Daoy (cell line): ENCODE measurements at places on chromosomes 3 and 15. TPM values are rescaled to one million over a fixed set of nuclear protein-coding genes. Genes with fewer than 3 reads are reported as not detected.
A peak's percentile ranks its signal among the peaks of the same experiment; 100 is the strongest.

- no peak for DNase-seq
These were observed 104.3 kb downstream of the MCTP2 start for GRCh38 chr15:94335616-94336015.

The STRIT1 gene
- not detected in 2 replicates for total RNA-seq

- DNase-seq, result no peak
These were observed 46.0 kb downstream of the MGLL start for GRCh38 chr3:127776347-127776746.

The ASTE1 gene
- 7.8 and 16.8 TPM in 2 replicates for total RNA-seq

The SLC6A20 gene
- not detected in 2 replicates for total RNA-seq

GRCh38 chr15:68337826-68338225 is 60.3 kb downstream of the FEM1B start:
- DNase-seq, result no peak

GRCh38 chr3:144380849-144381248 is 409.2 kb downstream of the DIPK2A start:
- DNase-seq, result no peak

The A4GNT gene
- total RNA-seq, result not detected in 2 replicates

The LTF gene
- total RNA-seq, result not detected in 2 replicates

GRCh38 chr3:149848238-149848637 is 35.2 kb downstream of the RNF13 start:
- no peak for DNase-seq

GRCh38 chr3:14730703-14731382 is 55.9 kb downstream of the C3orf20 start:
- DNase-seq, result no peak

GRCh38 chr3:115663414-115663813 is 40.1 kb downstream of the GAP43 start:
- DNase-seq, result no peak

DNA sequence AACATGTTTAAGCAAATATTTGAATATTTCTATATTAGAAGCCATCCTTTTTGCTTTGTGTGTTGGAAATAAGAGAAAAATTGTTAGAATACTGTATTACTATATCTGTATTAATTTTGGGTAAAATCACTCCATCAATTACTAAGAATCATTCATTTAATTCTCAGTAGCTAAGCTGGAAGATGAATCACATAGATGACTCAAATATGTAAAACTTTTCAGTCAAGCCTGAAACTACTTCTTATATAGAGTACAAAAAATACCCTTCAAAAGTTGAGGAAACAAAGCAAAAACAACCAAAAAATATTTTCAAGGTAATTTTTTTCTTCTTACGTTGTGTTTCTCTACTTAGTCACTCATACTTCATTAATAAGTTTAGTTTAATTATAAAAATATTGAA is 205.7 kb upstream of the ROBO1 start:
- DNase-seq, result no peak

GRCh38 chr3:62621176-62621575 is 247.8 kb upstream of the FEZF2 start:
- DNase-seq, result no peak

The DUOXA2 gene
- total RNA-seq, result 0.15 TPM in 1 of 2 replicates, not detected in the other

DNA sequence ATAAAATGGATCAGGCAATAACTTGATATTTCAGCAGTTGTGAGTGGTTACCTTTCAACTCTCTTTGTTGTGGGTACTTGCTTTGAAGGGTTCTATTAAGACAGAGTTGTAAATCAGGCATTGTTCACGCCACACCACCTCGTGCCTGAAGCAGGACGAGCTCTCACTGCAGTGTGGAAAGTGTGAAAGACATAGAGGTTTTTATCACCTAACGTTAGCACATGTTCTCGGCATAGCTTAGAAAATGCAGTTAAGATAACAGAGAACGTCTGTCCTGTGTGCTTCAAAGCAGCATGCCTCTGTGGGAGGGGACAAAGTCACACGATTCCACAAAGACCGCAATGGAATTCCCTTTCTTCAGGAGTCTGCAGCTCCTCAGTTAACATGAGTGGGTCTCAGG is 7.8 kb downstream of the ADAMTS17 start:
- DNase-seq, result no peak

The TMOD3 gene
- 98.5 and 104 TPM in 2 replicates for total RNA-seq

DNA sequence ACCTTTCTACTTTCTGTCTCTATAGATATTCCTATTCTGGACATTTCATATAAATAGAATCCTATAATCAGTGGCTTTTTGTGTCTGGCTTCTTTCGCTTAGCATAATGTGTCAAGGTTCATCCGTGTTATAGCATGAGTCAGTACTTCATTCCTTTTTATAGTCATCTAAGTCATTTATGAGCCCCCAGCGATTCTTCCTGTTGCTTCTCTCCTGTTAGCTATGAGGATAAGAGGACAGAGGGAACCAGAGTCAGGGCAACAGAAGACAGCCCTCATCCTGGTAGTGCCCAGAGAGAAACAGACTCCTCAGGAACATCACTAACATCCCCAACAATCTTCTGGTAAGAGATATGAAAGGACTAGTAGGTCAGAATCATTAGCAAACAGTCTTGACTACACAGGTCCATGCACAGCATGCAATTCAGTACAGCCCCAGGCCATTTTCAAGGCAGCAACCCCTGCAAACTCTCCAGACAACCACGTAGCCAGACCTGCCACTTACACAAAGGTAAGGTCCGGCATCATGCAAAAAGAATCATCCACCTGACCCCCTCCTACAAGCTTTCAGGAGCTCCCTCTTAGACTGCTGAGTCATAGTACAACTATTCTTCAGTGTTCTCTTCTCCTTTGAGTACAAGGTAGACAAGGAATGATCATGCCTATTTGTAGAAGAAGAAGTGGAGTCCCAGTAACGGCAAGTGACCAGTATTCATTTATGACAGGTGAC is 91.5 kb downstream of the MYLK start:
- DNase-seq, result peak; percentile 50

The SEC61A1 gene
- 220 and 235 TPM in 2 replicates for total RNA-seq

DNA sequence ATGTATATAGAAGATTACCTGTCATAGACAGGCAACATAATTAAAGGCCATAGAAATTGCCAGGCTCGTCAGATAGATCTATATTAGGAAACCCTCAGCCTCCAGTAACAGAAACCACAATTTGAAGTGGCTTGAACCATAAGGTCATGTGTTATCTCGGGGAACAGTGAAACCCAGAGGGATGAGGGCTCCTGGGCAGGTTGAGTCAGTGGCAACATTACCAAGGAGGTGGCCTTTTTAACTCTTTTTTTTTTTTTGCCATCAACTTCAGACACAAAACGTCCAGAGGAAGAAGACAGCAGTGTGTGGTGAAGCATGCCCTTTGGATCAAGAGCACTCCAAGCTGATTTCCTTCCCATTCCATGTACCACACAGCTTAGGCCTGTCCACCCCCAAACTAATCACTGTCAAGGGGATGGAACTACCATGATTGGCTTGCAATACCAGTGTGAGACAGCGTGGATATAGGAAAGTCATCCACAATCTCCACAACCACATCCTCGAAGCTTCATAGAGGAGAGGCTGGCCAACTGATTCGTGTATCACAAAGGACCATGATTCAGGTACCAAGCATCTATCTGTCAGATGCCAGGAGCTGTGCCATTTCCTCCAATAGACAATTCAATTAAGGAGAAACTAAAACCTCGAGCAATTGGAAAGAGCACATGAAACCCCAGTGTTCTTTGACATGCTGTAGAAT is 999 bp upstream of the KIF7 start:
- no peak for DNase-seq

The TTLL13 gene
- total RNA-seq, result 0.06 TPM in 1 of 2 replicates, not detected in the other

The NME9 gene
- total RNA-seq, result not detected in 2 replicates

DNA sequence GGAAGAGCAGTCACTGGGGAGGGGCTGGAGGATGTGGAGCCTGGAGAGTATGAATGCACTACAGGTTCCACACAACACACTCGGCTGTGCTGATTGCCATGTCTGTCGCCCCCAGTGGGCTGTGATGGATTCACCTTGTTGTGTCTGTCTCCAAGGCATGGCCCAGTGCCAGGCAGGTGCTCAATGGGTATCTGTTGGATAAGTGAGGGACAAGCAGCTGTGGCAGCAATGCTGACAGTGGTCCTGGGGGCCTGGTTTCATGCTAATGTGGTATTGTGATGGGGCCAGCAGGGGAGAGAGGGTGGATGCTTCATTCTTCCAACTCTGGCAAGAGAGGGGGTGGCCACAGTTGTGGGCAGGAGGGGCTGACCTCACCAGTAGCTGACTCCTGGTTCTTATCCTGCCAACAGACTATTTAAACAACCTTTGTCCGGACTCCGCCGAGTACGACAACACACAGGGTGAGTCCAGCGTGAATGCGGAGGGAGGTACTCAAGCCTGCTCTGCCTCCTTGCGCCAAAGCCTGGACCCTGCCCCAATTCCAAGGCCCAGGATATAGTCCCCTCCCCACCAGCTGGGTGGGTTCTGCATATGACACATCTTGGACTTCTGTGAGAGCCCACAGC is 47.3 kb upstream of the NR2C2 start:
- DNase-seq, result no peak

The STARD9 gene
- 0.80 and 1.2 TPM in 2 replicates for total RNA-seq

The QTRT2 gene
- total RNA-seq, result 37.0 and 82.4 TPM in 2 replicates
